ENCODE measurements at places on chromosomes 3 and 15.

GRCh38 chr15:28125673-28126651 is 26.8 kb upstream of the OCA2 start:
- DNase-seq, result no peak

- no peak for DNase-seq
Observed at GRCh38 chr3:59043391-59043790, 6.4 kb downstream of the CFAP20DC start.

DNA sequence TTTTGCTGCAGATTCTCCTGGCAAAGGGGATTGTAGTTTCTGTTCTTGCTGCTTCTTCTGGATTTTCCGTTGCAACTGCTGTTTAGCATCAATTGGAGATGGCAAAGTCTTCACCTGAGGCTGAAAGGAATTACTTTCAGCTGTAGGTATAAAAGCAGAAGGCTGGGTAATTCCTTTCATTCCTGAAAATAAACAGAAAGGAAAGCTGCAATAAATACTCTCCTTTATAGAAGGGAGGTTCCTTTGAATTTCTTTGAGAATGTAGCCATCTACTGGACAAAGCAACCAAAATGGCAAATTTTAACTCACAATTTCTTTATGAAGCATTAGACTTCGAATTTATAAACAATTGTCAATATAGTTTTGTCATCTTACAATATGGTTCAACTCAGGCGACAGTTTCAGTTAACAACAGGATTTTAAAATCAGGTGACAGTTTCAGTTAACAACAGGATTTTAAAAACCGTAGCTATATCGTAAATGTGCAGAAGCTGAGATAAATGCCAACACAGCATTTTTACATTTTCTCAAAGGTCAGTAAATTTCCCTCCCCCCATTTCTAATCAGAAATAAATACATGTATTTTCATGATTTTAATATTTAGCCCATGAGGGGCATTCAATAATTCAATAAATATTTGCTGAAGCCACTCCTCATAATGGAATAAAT is 104.9 kb upstream of the NEDD4 start:
- DNase-seq, result no peak

DNA sequence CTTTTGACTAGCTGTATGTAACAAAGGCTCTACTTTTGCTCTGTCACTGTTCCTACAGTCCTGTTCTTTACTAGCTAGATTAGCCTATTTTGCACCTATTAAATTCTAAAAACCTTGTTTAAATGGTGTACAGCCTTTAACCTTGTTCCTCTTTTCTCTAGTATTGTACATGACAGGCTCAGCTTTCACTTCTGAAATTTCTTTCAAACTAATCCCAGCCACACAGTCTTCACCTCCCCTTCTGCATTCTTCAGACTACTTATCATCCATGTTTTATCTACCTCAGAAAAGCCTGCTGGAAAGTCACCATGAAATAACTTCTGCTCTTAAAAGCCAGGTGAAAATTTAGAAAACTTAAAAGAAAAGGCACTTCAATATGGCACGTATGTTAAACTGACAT is 122.4 kb downstream of the NECTIN3 start:
- no peak for DNase-seq

GRCh38 chr3:43752905-43753304 is 62.2 kb downstream of the ABHD5 start:
- DNase-seq, result no peak
